ENCODE measurements at places on chromosomes 2 and 18.
A peak's percentile ranks its signal among the peaks of the same experiment; 100 is the strongest.

GRCh38 chr18:46073474-46074331, 1.6 kb upstream of the PSTPIP2 start:
- DNase-seq = peak; percentile 89

GRCh38 chr18:34718610-34719009, 8.5 kb downstream of the DTNA start:
- no peak for DNase-seq

GRCh38 chr18:8391068-8391467, 218.2 kb upstream of the RAB12 start:
- DNase-seq = no peak

DNA sequence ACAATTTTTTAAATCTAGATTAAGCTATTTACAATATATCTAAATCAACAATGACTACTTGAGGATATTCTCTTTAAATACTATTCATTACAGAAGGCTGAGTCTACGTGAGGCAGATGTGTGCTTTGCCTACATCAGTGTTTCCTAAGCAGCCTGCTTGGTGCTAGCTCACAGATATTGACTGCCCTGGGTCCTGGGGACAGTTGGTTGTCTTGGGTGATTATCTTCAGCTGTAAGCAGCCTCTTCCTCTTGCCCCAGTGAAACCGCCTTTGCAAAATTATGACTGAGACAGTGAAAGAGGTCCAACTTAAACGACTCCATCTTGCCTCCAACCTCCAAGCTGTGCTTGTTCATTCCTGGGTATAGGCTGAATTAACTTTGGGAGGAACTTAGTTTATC, 39.6 kb upstream of the CCDC88A start:
- no peak for DNase-seq

GRCh38 chr18:45464619-45465018, 150.7 kb upstream of the SLC14A2 start:
- no peak for DNase-seq

- no peak for DNase-seq
These were observed 251.5 kb upstream of the NXPH2 start for GRCh38 chr2:139031722-139032121.

DNA sequence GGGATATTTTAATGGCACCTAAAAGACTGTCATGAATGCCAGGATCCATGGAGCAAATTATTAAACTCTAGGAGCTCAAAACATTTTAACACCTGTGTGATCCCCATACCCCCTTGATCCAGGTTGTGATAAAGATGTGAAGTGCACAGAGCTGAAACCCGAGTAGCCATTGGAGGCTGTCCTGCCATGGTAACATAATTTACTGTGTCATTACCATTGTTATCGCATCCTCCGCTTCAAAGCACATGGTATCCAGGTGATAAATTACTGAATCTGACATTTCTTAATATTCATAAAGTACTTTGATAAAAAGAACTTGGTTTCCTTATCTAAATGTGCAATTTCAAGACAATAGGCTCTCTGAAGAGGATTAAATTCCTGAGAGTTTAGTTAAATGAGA, 109.3 kb downstream of the CHST9 start:
- DNase-seq = no peak

DNA sequence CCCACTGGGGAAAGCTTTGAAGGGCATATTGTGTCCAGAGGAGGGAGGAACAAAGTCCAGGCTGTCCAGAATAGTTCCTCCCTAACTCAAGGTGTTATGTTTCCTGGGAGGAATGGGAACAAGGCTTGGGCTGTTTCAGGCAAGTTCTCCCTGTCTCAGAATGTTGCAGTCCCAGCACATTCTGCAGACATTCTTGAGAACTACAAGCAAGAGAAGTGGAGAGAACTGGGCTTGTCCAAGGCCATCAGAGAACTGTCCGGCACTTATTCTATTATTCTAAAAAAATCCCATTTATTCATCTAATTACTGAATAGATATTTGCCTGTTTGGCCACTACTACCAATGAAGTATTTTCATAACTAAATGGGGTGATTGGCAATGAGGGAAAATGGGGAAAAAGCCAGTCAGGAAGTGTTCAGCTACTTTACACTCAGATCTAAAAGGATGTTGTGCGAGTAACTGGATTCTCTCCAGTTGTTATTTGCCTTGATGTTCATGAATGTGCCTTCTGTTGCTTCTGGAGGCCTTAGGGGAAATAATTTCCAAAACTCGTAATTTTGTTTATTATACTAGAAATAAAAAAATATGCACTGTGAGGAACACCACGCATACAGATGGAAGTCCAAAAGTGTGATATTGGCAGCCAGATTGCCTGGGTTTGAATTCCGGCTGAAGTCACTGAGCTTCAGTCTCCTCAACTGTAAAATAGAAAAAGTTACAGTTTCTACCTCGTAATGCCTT, 300.1 kb upstream of the RND3 start:
- DNase-seq = no peak

GRCh38 chr2:51401546-51401945, 369.6 kb upstream of the NRXN1 start:
- no peak for DNase-seq

All from KBM-7 (cell line).